ENCODE measurements at places on chromosomes 3 and 15.

- no peak for DNase-seq
Observed at GRCh38 chr15:58551084-58551763, 119.4 kb downstream of the LIPC start.

GRCh38 chr3:105504440-105504951 is 137.8 kb downstream of the ALCAM start:
- no peak for DNase-seq

DNA sequence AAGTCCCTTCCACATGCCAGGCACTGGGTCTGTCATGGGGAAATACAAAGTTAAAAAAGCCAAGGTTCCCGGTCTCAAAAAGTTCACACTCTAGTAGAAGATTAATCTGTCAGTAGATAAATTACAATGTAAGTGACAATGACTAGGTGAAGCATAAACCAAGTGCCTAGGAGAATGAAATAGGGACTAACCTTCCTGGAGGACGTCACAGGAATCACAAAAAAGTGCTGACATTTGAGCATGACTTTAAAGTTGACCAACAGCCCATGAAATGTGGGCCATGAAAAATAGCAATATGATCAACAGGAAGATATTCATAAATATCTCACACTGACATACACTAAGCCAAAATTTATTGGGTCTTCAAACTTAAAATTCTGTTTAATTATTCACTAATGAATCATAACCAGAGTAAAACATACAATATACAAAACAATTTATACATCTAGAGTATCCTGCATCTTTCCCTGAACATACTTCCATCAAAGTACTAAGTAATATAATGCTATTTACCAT is 20.0 kb downstream of the COPS2 start:
- DNase-seq, result no peak

- DNase-seq, result peak; percentile 1
Observed at GRCh38 chr15:53808058-53808706, 48.7 kb upstream of the WDR72 start.

DNA sequence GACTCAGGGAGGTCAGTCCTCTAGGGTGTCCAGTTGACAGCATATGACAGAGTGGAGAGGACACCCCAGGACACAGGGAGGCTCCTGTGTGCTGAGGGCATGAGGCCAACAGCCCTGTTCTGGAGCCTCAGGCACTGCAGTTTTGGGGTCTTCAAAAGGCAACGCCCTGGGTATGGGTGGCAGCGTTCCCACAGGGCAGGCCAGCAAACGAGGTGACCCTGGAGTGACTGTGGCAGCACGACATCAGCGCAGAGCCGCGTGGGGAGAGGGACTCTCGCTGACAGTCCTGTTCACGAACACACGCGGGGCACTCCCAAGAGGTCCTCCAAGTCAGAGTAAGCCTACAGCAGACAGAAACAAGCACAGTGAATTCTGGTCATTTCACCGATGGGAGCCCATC is 41.4 kb upstream of the VPS8 start:
- DNase-seq, result no peak

GRCh38 chr3:195771646-195772300 is 40.0 kb downstream of the MUC4 start:
- DNase-seq, result no peak

DNA sequence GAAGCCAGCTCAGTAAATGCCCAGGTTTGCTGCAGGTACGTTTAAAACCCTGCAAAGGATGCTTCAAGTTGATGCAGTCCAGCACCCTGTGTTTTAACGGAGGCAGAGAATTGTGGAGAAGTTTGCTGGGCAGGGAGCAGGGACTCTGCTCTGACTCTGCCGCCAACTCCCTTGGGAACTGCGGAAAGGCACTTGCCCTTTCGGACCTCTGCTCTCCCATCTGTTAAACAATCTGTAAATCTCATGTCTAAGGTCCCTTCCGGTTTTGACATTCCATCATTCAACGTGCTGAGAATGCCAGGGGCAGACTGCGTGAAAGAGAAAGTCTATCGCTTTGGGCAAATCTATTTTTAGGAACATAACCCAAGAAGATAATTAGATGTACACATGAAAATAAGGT is 184.5 kb downstream of the OPA1 start:
- peak; percentile 70 for DNase-seq

GRCh38 chr3:39118079-39118478 is 10.6 kb downstream of the TTC21A start:
- DNase-seq, result no peak

- no peak for DNase-seq
Observed at GRCh38 chr3:21500834-21501233, 250.2 kb downstream of the ZNF385D start.

- DNase-seq, result peak; percentile 87
Observed at GRCh38 chr3:45677033-45677446, 12.2 kb upstream of the SACM1L start.

- peak; percentile 82 for DNase-seq
Observed at GRCh38 chr15:66679657-66680108, 22.4 kb upstream of the SMAD6 start.

GRCh38 chr3:72818905-72819304 is 29.3 kb downstream of the SHQ1 start:
- DNase-seq, result peak; percentile 80

DNA sequence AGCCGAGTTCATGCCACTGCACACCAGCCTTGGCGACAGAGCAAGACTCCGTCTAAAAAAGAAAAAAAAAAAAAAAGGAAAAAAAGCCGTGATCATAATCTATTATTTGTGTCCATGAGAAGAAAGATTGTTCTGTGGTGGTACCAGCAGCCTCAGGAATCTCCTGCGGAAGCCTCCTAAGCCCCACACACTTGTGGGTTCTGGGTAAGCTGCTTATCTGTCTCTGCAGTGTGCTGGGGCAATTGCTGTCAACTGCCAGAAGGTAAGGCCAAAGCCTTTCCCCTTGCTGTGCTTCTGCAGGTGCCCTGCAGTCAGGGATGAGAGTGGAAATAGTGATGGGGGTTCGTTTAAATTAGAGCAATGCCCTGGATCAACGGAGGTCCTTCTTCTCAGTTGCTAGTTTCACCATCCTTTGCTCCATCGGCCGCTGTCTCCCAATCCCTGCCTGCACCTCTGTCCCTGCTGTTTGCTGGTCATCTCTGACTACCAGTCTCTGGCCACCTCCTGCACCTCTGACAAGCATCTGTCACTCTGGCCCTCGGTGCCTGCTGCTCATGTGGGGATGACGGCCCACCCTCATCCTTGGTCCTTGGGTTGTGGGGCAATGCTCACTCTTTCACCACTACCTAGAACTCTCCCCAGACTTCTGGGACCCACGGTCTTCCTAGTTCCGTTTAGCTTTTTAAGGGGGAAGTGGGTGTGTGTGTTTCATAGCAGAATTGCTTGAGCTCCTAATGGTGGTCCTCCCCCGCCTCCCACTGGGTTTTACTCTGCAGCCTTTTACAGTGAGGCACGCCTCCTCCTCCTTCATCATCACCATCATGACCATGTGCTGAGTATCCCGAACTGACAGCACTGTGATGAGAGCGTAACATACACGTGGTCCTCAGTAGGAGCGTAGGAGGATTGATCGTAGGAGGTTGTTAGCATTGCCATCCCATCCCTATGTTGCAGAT is 25.5 kb downstream of the CHRD start:
- no peak for DNase-seq

DNA sequence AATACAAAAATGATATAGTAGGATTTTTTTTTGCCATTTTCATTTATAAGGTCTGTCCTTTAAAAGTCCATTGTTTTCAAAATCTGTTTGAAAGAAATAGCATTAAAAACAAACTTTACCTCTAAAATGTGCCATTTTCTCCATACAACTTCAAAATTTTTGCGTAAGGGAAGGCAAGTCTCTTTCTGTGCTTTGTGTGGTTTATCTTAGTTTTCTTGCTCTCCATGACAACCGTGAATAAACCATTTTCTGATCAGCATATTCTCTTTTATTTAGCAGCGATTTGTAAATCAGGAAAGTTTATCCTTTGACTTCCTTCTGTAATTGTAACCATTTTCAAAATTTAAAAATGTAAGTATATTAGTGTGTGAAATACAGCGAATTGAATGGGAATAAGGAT is 147.9 kb upstream of the CGNL1 start:
- no peak for DNase-seq

- DNase-seq, result no peak
Observed at GRCh38 chr3:170259907-170260306, 37.7 kb downstream of the PRKCI start.

DNA sequence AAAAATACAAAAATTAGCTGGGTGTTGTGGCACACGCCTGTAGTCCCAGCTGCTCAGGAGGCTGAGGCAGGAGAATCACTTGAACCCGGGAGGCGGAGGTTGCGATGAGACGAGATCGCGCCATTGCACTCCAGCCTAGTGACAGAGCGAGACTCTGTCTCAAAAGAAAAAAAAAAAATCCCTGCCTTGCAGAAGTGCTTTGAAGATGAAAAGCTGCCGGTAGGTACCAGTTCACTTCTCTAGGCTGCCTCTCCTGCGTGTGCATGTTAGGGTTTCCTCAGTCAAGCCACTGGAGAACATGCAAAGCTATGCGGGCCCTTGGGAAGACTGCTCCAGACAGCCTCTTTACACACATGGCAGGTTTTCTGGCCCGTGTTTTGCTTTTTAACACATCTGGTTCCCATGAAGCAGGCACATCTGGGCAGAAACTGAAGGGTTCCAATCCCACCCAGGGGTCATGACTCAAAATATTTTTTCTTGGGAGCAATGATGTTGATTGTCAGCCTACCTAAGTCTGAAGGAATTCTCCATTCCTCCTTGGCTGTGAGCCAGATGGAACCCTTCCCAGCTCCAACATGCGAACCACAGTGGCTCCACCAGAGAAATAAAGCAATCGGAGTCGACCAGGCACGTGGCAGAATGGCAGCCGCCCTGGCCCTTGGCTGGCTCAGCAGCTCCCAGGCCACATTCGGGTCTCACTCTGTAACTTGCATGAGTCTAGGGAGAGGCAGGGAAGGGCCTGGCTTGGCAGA is 29.6 kb downstream of the MGLL start:
- peak; percentile 80 for DNase-seq

DNA sequence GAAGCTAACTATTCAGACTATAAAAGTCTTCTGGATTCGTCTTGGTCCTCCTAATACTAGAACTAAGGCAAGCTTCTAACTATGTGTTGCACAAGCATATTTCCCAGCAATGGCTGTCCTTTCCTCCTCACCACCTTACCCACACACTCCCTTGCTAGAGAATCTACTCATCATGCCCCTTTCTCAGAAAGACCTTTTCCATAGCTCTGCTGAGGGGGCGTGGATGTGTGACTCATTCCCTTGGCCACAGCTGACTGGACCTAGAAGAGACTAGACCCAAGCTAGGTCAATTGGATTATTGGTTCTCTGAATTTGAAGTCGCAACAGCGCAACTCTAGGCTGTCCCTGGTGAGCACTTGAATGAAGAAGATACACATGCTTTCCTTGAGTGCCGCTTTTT is 47.1 kb downstream of the ERC2 start:
- DNase-seq, result no peak

GRCh38 chr3:151609491-151609890 is 124.2 kb upstream of the AADACL2 start:
- no peak for DNase-seq

GRCh38 chr3:119913021-119913420 is 131.1 kb downstream of the NR1I2 start:
- no peak for DNase-seq

All from mesenchymal stem cell (in vitro differentiated cells and primary cell).